ENCODE measurements at places on chromosomes 5 and 9.

- DNase-seq: no peak
Observed at GRCh38 chr9:90514877-90515276, 127.7 kb downstream of the DIRAS2 start.

GRCh38 chr5:174872271-174872670 is 147.9 kb downstream of the MSX2 start:
- no peak for DNase-seq

- DNase-seq: no peak
Observed at GRCh38 chr9:92962303-92962649, 15.0 kb downstream of the FGD3 start.

GRCh38 chr9:137198051-137198901 is 2.3 kb downstream of the TPRN start:
- DNase-seq: no peak

GRCh38 chr5:149151717-149152116 is 10.4 kb downstream of the ABLIM3 start:
- DNase-seq: no peak

GRCh38 chr5:72812488-72812887 is 4.0 kb upstream of the TNPO1 start:
- DNase-seq: no peak

DNA sequence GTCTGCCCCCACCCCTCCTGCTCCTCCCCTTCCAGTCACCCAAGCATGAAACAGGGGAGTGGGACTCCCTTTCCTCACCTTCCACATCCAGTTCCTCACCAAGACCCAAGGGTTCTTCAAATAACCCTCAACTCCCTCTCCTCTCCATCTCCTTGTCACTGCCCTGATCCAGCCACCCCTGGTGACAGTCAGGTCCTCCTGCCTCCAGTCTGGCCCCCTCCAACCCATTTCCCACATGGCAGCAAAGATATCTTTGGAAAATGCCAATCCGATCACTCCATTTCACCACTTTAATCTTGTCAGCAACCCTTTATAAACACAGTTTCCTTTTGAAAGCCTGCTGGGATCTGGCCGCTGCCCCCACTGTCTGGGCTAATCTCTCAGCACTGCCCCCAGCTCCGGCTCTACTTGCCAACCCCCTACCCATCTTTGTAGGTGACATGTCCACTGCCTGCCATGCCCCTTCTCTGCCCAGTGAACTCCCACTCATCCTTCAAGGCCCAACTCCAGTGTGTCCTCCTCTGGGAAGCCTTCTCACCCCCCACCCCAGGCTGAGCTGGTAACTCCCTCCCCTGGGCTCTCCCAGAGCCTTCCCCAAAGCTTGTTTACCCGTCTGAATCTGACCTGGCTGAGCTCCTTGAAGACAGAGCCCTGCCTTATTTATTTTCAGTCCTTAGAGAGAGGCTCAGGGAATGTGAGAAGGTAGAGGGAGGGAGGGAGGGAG is 781 bp upstream of the MYOZ3 start:
- no peak for DNase-seq

- no peak for DNase-seq
Observed at GRCh38 chr5:54639621-54640020, 122.1 kb downstream of the SNX18 start.

DNA sequence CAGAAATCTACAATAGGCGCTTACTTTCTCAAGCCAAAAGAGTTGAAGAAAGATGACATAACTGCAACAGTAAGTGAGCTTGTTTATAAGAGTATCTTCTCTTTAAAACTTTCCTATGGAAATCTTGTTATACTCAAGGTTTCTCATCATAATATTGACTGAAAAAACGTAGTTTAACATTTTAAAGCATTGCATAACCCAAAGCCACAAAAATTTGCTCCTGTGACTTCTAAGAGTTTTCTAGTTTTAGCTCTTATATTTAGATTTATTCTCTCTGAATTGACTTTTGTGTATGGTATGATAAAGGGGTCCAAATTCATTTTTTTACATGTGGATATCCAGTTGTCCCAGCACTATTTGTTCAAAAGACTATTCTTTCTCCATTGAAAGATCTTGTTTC is 15.2 kb downstream of the WDR36 start:
- no peak for DNase-seq

DNA sequence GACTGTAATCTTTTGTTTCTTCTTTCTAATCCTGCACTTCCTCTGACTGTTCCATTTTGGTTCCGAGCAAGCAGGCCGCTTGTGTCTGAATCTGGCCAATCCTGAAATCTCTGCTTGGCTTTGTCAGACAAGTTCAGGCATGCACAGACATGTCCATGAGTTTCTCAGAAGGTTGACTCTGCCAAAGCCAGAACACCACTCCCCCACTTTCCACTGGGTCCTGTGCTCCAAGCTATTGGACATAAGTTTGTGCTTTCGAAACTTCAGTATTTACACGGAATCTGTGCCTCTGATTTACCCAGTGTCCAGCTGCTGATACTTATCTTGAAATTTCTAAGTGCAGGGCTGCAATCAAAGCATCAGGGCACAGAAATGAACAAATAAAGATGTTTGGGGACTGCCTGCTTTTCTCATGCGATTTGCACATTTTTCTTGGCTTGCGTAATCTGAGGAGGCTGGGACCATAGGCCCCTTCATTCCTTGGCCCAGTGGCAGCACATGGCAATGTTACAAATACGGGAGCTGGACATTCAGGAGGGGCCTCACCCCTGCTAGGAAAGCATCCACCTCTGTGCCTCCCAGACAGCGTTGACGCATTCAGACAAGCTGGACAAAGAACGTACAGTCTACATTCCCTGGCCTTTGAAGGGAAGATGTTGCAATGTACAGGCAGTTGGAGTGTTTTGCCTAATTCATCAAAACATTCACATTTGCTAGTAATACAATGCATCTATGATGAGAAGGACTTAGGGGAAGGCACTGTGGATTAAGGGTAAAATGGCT is 209.2 kb upstream of the PAPPA start:
- DNase-seq: peak; percentile 7

- DNase-seq: no peak
Observed at GRCh38 chr9:128065907-128066712, 1.0 kb downstream of the NAIF1 start.

DNA sequence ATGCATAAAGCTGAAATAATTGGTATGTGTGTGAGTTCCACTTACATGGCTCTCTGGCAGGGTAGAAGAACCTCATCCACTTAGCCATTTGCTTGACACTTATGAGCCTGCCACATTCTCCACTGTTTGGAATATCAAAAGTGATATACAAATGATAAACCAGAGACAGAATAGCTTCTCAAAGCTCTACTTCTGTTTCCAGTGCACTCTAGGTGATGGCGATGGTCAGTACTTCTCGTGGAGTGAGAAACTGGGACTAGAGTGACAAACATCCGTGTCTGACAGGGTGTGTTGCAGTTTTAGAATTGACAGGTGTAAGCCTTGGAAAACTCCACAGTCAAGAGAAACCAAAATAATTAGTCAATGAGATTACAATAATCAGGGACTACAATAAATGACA is 935.8 kb upstream of the TYRP1 start:
- no peak for DNase-seq

GRCh38 chr9:116133163-116133562 is 20.4 kb upstream of the PAPPA start:
- DNase-seq: no peak

DNA sequence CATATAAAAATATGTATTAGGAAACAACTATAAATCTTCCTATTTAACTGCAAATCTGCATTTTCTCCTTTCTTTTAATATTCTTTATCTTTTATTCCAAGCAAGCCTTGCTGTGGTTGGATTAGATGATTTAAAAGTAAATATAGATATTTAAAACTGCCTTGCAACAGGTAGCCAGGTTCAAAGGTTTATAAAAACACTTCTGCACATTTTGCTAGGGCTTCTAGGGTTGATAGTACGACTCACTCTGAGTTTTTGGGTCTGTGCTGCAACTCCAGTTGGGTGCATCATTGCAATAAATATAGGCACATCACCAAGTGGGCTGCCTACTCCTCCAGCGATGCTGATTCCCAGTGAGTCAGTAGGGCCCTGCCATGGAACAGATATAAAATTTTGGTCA is 167.7 kb downstream of the MPDZ start:
- DNase-seq: no peak

- DNase-seq: no peak
Observed at GRCh38 chr5:40043916-40044315, 619.1 kb upstream of the DAB2 start.

DNA sequence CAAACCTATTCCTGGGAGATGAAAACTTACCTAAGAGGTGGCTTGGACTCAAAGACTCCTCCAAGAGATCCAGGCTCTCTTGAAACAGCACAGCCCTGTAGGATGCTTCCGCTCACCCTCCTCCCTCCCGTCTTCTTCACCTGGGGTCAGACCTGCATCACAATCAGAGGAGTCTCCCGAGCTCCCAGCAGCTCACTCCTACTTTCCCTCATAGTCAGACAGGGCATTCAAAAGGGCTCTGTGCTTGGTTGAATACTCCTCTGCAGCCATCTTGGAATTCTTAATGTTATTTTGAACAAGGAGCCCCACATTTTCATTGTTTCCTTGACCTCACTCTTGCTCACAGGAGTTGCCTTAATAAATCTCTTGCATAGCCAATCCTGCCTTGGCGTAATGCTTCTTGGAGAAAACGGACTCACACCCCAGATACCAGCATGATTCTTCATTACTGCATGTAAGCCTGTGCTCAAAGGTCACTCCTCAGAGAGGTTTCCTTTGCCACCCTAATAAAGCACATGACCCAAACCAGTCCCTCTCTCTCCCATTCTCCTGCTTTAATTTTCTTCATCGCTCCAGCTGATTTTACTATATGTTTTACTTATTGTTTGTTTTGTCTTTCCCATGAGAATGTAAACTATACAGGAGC is 47.1 kb upstream of the IFNK start:
- DNase-seq: no peak

GRCh38 chr5:111784491-111785181 is 27.6 kb upstream of the NREP start:
- no peak for DNase-seq

GRCh38 chr5:591746-592145 is 20.4 kb upstream of the CEP72 start:
- no peak for DNase-seq

DNA sequence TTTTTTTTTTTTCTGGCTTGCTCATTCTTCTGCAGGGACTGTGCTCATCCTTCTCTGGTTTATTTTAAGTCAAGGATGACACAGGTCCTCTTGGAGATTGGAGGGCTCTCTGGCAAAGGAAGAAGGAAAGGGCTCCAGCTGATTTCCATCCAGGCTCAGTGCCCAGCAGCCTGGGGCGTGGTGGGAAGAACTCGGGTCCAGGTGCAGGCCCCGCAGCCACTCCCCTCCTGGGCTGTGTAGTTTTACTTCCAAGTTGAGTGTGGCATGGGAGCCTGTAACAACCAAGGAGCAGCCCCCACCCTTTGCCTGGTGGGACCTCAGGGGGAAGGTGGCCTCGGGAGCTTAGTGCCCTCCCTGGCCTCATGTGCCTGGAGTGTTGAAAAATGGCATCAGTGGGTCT is 58.9 kb downstream of the ANKRD33B start:
- no peak for DNase-seq

DNA sequence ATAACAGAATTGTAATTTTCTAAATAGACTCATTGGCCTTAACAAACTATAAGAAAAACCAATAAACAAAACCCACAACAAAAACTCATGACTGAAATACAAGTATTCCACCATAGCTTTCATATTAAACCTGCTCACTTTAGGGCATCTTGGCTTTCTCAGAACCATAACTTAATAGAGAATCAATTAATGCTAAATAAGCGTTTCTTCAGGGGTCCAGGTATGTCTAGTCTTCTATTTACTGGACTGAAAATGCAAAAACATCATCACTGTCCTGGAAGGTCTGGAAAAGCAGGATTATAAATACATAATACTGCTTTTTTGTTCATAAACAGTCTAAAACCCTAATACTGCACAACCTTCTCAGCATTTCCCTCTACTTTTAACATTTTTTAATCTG is 6.2 kb upstream of the SMIM27 start:
- DNase-seq: no peak

DNA sequence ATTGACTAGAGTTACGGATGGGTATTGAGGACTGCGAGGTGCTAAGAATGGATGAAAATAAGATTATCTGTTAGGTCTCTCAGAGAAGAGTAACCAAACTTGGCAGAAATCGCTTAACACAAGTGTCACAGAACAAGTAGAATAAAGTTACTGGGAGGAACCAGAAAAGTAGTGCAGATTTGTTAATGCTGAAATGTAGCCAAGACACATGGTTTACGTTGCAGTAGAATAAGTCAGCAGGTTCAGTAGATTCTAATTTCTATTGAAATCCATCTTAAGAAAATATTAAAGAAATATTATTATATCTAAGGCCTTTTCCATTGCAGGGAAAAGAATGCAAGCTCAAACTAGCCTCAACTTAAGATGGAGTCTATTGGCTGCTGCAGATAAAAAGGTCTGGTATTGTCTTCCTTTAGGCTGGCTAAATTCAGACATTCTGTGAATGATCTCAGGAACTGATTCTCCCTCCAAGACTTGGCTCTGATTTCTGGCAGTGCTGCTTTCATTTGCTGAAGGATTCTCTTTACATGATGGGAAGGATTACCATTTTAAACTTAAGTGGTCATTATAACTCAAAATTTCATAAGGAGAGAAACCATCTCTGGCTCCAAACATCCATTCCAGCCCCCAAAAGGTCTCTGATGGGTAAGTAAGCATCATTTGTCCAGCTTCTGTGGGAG is 314.9 kb downstream of the MARCHF11 start:
- no peak for DNase-seq

GRCh38 chr9:95516734-95517558 is at the start of gene PTCH1:
Gene PTCH1, minus strand, starts transcription at chr9:95516971.
- DNase-seq: peak; percentile 69

DNA sequence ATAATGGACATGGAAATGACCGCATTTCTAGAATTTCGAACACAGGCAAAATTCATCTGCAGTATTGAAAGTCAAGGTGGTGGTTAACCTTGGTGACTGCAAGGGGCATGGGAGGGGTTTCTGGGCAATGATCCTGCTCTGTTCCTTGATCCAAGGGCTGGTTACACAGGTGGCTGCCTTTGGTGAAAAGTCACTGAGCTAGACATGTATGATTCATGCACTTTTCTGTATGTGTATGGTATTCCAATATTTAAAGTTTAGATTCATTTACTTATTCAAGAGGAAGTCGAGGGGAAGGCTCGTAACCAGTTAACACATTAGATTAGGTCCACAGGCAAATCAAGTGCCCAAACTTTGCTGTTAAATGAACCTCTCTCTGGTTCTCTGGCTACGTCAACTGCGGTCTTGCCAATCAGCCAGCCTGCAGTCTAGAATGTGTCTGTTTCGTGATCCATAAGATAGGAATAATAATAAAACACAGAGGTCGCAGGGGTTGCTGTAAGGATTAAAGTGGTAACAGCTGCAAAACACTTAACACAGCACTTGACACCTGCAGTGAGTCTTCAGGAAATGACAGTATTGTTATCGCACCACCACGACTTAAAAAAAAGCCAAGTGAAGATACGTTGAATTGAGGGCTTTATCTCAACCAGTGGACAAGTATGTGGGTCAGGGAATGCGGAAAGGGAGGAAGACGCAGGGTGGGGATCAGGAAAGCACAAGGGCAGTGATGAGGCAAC is 92.5 kb downstream of the TLE1 start:
- DNase-seq: no peak

GRCh38 chr5:137778772-137779564 is 24.8 kb upstream of the HNRNPA0 start:
- no peak for DNase-seq

- DNase-seq: no peak
Observed at GRCh38 chr9:12680341-12680740, 12.8 kb upstream of the TYRP1 start.

- no peak for DNase-seq
Observed at GRCh38 chr5:159184858-159185381, 24.4 kb downstream of the RNF145 start.

Measured in prostate gland (tissue), 2 donors.